Adrenal gland (tissue), 19 donors: ENCODE measurements at places on chromosomes 13 and 19.

GRCh38 chr19:5058521-5059212 lies 89.8 kb downstream of the KDM4B start:
- no peaks in the 10 kb centered on the region for H3K4me1 ChIP-seq
- peaks cover 10% of the 10 kb centered on the region for H3K36me3 ChIP-seq
- H3K4me3 ChIP-seq: no peak overlapping the region
- no peaks in the 10 kb centered on the region for H3K27me3 ChIP-seq
- no peak for DNase-seq

- no peaks in the 10 kb centered on the region for H3K36me3 ChIP-seq
- no peaks in the 10 kb centered on the region for H3K4me1 ChIP-seq
- no peak for DNase-seq
- H3K4me3 ChIP-seq: no peak overlapping the region
- no peak overlapping the region for H3K27ac ChIP-seq
- peaks cover 7% of the 10 kb centered on the region for H3K27me3 ChIP-seq
These were observed 83.4 kb downstream of the C13orf42 start for GRCh38 chr13:51027644-51028043.

DNA sequence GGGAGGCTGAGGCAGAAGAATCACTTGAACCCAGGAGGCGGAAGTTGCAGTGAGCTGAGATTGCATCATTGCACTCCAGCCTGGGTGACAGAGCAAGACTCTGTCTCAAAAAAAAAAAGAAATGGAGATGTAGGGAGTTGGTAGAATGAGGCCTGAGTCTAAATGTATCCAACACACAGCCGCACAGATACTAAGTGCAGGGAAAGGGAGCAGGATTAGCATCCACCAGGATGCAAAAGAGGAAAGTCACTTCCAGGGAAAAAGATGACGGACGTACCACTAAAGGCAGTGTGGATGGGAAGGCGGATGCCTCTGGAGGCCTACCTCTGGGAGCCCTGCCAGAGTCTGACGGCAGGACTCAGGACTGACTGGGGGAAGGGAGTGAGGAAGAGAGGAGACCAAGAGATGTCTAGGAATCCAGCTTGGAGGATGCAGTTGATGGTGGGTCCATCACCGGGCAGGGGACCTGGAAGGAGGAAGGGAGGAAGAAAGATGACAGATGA lies 6.8 kb downstream of the FAM98C start:
- no peaks in the 10 kb centered on the region for H3K36me3 ChIP-seq
- H3K4me1 ChIP-seq: no peaks in the 10 kb centered on the region
- no peak overlapping the region for H3K4me3 ChIP-seq
- H3K27me3 ChIP-seq: no peaks in the 10 kb centered on the region
- DNase-seq: peak; percentile 48

- no peaks in the 10 kb centered on the region for H3K36me3 ChIP-seq
- H3K27me3 ChIP-seq: no peaks in the 10 kb centered on the region
- H3K4me1 ChIP-seq: no peaks in the 10 kb centered on the region
- H3K27ac ChIP-seq: no peak overlapping the region
- no peak overlapping the region for H3K4me3 ChIP-seq
- DNase-seq: no peak
These were observed 1719.5 kb upstream of the MIR17HG start for GRCh38 chr13:89627996-89628395.

GRCh38 chr13:65943024-65943423 lies 1287.1 kb downstream of the PCDH9 start:
- H3K36me3 ChIP-seq: no peaks in the 10 kb centered on the region
- no peaks in the 10 kb centered on the region for H3K27me3 ChIP-seq
- DNase-seq: no peak

- no peak for DNase-seq
- H3K4me3 ChIP-seq: no peak overlapping the region
- no peak overlapping the region for H3K27ac ChIP-seq
- H3K4me1 ChIP-seq: no peaks in the 10 kb centered on the region
- no peaks in the 10 kb centered on the region for H3K36me3 ChIP-seq
These were observed 92.6 kb upstream of the TSC22D1 start for GRCh38 chr13:44668688-44669087.

DNA sequence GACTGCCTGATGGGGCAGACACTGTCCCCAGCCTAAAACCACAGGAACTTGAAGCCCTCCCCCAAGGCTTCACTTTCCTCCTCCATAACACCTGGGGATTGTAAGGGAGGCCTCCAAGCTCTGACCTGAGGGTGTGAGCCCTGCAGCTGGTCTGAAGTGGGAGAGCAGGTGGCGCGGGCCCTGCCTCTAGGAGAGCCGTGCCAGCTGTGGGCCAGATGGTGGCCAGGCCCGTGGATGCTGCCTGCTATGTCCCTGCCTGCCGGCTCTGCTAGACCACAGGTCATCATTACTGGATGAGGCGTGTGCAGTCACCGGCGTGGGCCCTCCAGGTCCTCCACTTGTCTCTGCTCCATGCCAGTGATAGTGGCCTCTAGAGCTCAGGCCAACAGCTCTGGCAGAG lies 3.5 kb upstream of the KLHL26 start:
- H3K27ac ChIP-seq: no peak overlapping the region
- no peak for DNase-seq
- H3K36me3 ChIP-seq: no peaks in the 10 kb centered on the region
- peaks cover 3% of the 10 kb centered on the region for H3K4me1 ChIP-seq

DNA sequence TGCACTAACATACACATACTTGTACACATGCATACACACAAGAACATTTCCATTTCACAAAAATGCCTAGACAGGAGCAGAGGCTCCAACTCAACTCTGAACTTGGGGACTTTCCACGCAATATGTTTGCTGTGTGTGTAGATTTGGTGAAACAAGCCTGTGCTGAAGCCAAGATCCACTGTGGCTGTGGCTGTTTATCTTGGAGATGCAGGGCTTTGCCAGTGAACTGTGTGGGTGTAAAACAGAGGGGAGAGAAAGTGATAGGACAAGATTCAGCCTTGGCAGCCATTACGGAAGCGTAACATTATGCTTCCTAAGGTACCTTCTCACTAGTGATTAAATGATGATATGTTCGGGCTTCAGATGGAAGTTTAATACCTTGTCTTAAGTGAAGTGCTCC lies 73.2 kb upstream of the MBNL2 start:
- DNase-seq: no peak
- no peaks in the 10 kb centered on the region for H3K36me3 ChIP-seq
- no peaks in the 10 kb centered on the region for H3K4me1 ChIP-seq
- no peaks in the 10 kb centered on the region for H3K27me3 ChIP-seq

DNA sequence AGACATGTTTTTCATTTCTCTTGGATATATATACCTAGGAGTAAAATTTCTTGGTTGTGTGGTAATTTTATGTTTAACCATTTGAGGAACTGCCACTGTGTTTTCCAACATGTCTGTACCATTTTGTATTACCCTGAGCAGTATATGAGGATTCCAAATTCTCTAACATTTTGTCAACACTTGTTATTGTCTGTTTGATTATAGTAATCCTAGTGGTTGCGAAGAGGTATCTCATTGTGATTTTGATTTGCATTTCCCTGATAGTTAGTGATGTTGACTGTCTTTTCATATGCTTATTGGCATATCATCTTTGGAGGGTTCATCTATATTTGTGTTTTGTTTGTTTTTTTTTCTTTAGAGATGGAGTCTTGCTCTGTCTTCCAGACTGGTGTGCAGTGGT lies 21.4 kb downstream of the GARRE1 start:
- no peak overlapping the region for H3K4me3 ChIP-seq
- H3K27me3 ChIP-seq: no peaks in the 10 kb centered on the region
- H3K36me3 ChIP-seq: no peaks in the 10 kb centered on the region
- H3K27ac ChIP-seq: no peak overlapping the region
- DNase-seq: no peak

GRCh38 chr19:42442833-42443232 lies at the start of gene CXCL17:
CXCL17 (minus strand) TSS chr19:42442946; CDS start chr19:42442832, 114 bp downstream.
- no peak within 1 kb of the TSS for H3K4me3 ChIP-seq
- no peak for DNase-seq
- no peaks in the 10 kb centered on the region for H3K27me3 ChIP-seq
- H3K27ac ChIP-seq: no peak within 1 kb of the TSS
- no peaks in the 10 kb centered on the region for H3K36me3 ChIP-seq

DNA sequence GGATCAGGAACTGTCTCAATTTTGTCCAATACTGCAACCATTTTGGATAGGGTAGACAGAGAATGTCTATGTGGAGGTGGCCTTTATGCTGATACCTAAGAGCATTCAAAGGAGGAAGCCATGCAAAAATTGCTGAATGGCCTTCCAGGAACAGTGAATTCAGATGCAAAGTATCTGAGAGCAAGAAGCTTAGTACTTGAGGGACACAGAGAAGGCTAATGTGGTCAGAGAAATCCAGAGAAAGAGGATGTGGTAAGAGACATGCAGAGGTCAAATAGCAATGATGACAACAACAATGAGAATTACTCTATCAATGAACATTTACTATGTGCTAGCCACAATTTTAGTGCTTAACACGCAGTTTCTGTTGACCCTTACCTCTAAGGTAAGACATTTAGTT lies 785.6 kb upstream of the KLHL1 start:
- DNase-seq: no peak
- no peak overlapping the region for H3K27ac ChIP-seq
- no peaks in the 10 kb centered on the region for H3K4me1 ChIP-seq
- no peaks in the 10 kb centered on the region for H3K36me3 ChIP-seq
- no peaks in the 10 kb centered on the region for H3K27me3 ChIP-seq

- DNase-seq: no peak
- H3K4me3 ChIP-seq: no peak overlapping the region
- H3K27me3 ChIP-seq: no peaks in the 10 kb centered on the region
- H3K4me1 ChIP-seq: no peaks in the 10 kb centered on the region
- no peaks in the 10 kb centered on the region for H3K36me3 ChIP-seq
These were observed 8.2 kb upstream of the LRCH1 start for GRCh38 chr13:46544811-46545210.

DNA sequence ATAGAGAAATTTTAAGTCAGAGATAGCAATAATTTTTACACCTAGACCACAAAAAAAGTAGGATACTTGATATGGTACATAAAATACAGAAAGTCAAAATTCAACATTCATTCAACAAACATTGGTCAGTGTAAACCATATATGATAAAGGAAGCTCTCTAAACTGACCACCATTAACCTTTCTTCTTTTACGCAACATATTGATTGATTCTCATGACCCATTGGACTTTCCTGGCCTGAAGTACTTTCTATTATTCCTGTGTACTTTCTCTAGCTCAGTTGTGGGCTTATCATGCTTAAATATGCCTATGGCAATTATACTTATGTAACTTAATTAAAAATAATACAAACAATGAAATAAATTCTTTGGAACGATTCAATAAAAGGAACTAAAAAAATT lies 10.7 kb downstream of the PIBF1 start:
- no peak for DNase-seq
- H3K27ac ChIP-seq: no peak overlapping the region
- H3K4me3 ChIP-seq: no peak overlapping the region
- H3K36me3 ChIP-seq: peaks cover 28% of the 10 kb centered on the region
- no peaks in the 10 kb centered on the region for H3K27me3 ChIP-seq
- no peaks in the 10 kb centered on the region for H3K4me1 ChIP-seq

DNA sequence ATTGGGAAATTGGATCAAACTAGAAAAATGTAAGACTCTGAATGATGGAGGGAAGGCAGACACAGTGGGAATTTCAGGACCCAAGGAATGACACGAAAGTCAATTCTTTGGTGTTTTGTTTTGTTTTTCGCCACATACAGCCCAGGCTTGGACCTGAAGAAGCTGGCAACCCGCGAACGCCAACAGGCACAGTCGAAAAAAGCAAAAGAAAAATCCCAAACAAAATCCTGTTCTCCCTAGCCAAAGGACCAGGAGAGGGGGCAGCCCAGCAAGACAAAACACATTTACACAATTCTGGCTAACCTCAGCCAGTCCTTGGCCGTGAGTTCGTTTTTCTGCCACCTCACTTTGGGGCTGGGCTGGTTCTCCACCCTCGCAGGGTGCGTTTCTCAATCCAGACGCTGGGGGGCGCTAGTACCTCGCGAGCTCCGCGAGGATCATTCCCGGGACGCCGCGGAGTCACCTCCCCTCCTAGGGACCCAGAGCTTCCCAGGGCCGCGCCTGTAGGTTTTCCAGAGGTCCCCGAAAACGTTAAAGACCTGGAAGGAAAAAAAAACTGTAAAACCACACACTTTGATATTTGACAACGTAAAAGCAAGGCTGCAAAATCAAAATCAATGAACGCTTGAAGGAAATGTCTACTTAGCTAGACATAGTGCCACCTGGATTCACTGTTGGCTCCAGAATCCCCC lies 34.9 kb upstream of the TPM4 start:
- no peak overlapping the region for H3K27ac ChIP-seq
- peak; percentile 85 for DNase-seq
- H3K27me3 ChIP-seq: no peaks in the 10 kb centered on the region

DNA sequence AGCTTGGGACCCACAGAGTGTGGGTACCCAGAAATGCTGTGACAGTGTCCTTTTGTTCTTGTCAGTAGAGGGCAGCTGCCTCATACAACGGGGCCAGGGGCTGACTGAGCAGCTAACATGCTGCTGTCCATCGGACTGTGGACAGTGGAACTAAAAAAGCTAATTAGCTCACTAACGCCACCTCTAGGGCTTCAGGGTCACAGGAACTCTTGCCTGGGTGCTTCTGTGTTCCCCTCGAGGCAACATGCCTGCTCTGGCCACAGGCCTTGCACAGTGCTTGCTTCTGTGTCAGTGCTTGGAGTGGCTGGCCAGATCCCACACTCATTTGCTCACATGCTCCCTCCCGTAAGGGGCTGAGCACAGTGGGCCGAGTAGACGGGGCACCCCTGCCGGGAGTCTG lies 377.0 kb downstream of the OLFM4 start:
- no peaks in the 10 kb centered on the region for H3K27me3 ChIP-seq
- no peak overlapping the region for H3K27ac ChIP-seq

DNA sequence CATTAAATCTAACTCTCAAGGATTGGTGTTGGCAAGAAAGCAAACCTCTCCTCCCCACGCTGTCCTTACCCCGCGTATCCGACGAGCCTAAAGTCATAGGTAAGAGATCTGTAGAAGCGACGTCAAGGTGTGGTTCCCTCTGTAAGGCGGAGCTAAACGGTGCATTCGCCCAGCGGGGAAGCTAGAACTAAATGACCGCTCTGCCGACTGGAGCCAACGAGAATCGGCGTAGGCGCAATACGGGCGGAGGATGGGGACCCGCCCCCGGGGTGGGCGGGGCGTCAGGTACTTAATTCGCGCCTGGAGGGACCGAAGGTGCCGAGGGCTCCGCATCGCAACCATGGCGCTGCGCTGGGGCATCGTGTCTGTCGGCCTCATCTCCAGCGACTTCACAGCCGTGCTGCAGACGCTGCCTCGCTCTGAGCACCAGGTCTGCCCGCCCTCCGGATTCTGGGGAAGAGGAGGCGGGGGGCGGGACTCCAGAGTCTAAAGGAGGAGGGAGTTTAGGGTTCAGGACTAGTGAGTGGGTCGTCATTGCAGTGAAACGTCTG lies at the start of gene DHDH:
Gene DHDH, plus strand, starts transcription at position 318 of the 551 bp plus-strand sequence. Its CDS starts 23 bp downstream, at position 341.
- no peaks in the 10 kb centered on the region for H3K4me1 ChIP-seq
- H3K4me3 ChIP-seq: no peak within 1 kb of the TSS
- no peaks in the 10 kb centered on the region for H3K27me3 ChIP-seq
- peak; percentile 51 for DNase-seq
- H3K27ac ChIP-seq: no peak within 1 kb of the TSS

DNA sequence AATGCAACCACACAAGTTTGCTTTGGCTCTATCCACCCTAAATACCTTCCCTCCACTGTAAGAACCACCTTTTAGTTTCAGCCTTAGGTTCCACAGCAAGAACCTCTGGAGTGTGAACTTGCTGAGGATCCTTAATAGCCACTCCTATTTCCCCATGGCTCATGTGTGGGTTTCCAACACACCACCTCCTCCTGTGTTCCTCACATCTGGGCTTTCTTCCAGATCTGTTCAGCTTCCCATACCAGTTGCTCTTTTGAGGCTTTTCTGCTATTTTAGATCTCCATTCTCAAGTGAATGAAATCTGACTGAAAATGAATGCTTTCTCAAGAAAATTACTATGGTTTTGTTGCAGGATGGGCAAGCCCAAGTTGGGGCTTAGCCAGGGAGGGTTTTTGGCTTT lies 104.8 kb upstream of the MIR17HG start:
- no peaks in the 10 kb centered on the region for H3K36me3 ChIP-seq
- no peak overlapping the region for H3K27ac ChIP-seq
- H3K27me3 ChIP-seq: no peaks in the 10 kb centered on the region

GRCh38 chr19:1938071-1938470 lies 2.9 kb upstream of the CSNK1G2 start:
- no peak overlapping the region for H3K4me3 ChIP-seq
- DNase-seq: no peak
